ENCODE measurements at places on chromosomes 4 and X. TPM values are rescaled to one million over a fixed set of nuclear protein-coding genes. Genes with fewer than 3 reads are reported as not detected.

DNA sequence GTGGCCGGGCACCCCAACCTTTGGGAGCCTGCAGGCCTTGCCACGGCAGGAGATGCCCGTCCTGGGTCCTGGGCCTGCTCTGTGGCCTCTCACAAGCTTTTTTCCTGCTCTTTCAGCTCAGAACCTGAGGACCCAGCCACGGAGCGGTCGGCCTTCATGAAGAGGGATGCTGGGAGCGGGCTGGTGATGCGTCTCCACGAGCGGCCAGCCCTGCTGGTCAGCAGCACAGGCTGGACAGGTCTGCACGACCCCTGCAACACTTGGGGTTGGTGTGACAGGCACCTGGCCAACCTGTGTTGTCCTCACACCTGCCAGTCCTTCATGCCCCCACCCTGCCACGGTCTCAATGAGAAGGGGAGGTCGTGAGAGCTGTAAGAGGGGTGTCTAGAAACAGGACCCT is 170.0 kb downstream of the ADRA2C start:
- DNase-seq: no peak
- H3K4me3 ChIP-seq: no peak overlapping the region
- H3K36me3 ChIP-seq: no peaks in the 10 kb centered on the region
- no peaks in the 10 kb centered on the region for H3K27me3 ChIP-seq
- no peak overlapping the region for H3K27ac ChIP-seq
- no peaks in the 10 kb centered on the region for H3K4me1 ChIP-seq

DNA sequence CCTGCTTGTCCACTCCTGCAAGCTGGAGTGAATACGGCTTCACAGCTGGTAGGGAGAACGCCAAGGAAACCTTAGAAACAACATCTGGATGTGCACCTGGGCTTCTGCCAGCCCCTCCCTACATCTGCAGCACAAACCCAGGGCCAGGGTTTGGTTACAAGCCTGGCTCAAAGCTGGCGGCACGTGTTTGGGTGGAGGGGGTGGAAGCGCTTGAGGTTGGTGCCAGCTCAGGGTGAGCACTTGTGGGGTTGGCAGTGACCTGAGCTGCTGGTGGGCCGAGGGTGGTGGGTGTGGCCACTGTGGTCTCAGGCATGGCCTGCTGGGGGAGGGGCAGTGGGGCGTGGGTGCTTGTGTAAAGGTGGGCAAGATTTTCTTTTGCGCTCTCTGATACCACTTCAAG is 15.6 kb downstream of the ELF4 start:
- H3K27me3 ChIP-seq: no peaks in the 10 kb centered on the region
- no peak overlapping the region for H3K27ac ChIP-seq
- DNase-seq: no peak
- no peak overlapping the region for H3K4me3 ChIP-seq
- H3K36me3 ChIP-seq: no peaks in the 10 kb centered on the region

DNA sequence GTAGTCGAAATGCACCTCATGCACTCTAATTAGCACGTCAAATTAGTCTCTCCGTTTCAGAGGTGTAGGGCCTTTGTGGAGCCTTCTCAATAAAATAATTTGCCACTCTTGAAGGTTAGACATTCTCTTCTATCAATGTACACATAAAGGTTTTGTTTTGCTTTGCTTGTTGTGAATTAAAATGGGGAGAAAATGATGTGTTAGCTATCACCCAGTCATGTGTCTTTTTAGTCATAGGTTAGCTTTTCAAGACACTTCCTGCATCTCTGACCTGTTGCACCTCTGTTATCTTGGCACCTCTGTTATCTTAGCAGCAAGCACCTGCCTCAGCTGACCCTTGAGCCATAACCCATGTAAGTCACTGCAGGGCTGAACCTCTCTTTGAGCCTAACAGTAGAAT is 936 bp downstream of the TMEM144 start:
- no peak overlapping the region for H3K27ac ChIP-seq
- no peak for DNase-seq
- no peaks in the 10 kb centered on the region for H3K36me3 ChIP-seq
- peaks cover 8% of the 10 kb centered on the region for H3K4me1 ChIP-seq
- no peaks in the 10 kb centered on the region for H3K27me3 ChIP-seq

BEX2 gene
- 0.75 TPM for total RNA-seq

DCLK2 gene
- total RNA-seq: 0.70 TPM

NSG1 gene
- 0.33 TPM for total RNA-seq

C4orf50 gene
- 0.17 TPM for total RNA-seq

All from liver (tissue), 10 donors.